ENCODE measurements at places on chromosomes 2 and 18.

DNA sequence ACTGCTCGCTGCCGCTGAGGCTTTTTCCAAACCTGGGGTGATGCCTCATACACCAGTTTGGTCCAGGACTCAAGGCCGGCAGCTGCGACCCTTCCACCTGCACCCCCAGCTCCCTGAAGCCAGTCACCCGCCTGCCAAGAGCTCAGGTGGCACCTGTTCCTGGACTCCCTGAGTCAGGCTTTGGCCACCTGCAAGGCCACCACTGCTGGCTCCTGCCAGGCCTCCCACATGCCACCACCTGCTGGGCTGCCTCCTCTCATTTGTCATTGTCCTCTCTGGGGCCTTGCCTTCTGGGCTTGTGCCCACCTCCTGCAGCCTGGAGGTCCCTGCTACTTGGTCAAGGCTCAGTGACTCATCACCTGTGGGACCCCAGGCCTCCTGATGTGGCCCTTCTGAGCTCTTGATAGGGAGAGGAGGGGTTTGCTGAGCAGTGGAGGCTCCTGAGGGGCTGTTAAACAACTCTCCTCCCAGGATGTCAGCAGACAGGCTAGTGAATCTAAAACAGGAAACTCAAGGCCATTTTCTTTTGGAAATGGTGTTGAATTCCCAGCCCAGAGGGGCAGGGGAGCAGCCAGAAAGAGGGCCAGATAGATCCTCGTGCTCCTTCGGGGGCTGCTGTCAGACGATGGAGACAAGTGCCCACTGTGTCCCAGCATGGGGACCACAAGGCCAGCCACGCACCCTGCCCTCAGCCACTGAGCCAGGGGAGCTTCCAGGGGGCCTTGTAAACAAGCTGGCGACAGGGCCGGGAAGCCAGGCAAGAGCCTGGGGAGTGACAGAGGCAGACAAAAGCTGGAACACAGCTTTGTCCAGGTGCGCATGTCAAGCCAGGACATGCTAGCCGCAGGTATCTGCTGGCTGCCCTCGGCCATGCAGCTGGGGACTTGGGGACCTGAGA lies 416.8 kb downstream of the LRATD1 start:
- no peak for DNase-seq

- DNase-seq, result peak; percentile 31
Measured at GRCh38 chr18:35106013-35106844, 65.0 kb downstream of the MAPRE2 start.

GRCh38 chr18:3008541-3008940 lies 4.4 kb downstream of the LPIN2 start:
- DNase-seq, result no peak

DNA sequence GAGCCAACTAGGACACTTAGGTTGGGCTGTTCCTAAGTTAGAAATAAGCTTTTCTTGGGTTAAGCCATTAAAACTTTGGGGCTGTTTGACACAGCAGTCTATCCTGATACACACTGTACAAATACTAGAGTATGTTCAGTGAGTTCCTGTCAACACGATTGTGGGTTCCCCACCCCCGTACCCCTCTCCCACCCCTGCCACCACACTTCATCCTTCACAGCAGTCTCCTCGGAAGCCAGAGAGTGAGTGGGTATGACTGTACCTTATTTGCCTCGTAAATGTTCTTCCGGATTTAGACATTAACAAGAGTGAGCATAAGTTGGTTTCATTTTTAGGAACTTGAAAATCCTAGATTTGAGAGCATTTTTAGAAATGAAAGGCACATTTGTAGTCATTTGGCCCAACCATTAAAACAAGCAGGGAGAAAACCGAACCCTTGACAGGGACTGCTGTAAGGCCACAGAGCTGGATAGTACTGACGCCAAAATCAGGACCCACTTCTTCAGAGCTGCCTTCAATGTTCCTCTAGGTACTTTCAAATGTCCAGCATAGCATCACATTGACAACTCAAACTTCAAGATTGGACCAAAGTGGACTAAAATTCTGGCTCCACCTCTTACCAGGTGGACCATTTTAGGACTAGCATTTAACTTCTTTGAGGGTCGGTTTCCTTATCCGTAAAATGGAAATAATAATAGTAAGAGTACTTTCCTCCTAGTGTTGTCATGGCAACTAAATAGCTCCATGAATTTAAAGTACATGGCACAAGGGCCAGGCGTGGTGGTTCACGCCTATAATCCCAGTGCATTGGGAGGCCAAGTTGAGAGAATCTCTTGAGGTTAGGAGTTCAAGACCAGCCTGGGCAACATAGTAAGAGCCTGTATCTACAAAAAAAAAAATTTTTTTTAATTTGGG lies 166.3 kb upstream of the SERTAD2 start:
- DNase-seq, result peak; percentile 72

GRCh38 chr2:217835931-217836891 lies 166.6 kb downstream of the TNS1 start:
- no peak for DNase-seq

DNA sequence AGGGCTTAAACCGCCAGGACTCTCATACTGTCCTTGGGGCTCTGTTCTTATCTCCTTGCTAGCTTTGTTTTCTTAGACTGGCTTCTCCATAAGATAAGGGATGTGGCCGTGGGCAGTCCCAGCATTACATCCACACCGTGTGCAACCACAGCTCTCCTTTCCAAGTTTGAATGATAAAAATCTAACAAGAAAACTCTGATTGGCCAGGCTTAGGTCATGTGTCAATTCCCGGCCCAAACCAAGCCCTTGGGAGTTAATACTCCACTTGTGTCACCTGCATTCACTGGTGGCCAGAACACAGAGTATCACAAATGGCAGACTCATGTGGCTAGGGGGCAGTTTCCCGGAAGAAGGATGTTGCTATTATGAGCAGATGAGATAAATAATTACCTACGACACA lies 43.2 kb upstream of the KDM3A start:
- DNase-seq, result no peak

- DNase-seq, result no peak
Measured at GRCh38 chr2:124804014-124804940, 779.2 kb downstream of the CNTNAP5 start.

GRCh38 chr2:125874564-125874963 lies 781.4 kb upstream of the GYPC start:
- DNase-seq, result no peak

DNA sequence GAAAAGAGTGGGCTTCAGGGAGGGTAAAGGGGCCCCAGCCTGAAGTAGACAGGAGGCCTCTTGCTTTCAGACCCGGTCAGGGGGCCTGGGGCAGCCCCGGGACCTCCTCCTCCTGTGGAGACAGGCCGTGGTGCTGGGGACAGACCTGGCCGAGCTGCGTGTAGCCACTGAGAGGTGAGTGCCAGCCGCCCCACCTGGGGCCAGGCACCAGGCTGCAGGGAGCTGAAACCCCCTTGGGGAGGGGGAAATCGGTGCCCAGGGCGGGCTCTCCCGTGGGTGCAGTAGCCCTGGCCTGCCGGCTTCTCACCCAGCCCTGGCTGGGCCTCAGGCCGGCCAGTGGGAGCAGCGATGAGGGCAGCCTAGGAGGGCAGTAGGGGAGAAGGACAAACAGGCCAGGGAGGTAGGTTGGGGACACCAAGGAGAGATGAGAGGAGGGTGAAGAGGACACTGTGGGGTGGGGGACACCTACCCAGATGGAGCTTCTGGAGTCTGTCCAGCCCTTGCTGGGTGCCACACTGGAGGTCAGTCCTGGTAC lies 24.0 kb downstream of the CROCC2 start:
- DNase-seq, result no peak

DNA sequence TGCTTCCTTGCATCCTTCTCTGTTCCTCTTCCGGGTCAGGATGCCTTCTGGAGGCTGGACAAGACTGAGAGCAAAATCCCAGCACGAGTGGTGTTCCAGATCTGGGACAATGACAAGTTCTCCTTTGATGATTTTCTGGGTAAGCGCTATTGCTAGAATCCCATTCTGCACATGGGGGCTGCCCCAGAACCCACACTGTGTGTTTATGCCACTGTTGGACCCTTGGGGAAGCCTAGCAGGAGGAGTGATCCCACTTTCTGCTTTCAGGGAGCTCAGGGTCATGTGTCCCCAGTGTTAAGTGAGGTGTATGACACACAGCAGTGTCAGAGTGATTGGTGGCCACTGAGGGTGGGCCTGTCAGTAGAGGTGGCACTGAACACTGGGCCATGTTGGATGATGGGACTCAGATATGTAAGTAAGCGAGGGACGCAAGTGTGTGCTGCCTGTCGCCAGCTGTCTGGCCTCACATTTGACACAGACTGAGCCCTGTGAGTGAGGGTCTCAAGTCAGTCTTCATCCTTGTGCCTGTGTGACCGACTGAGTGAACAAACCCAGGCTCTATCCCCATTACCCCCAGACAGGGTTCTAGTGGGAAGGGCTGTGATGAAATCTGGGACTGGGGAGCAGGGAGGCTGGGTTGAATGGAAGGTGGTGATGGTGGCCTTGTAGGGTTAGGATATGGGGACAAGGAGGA lies 220.9 kb downstream of the DYSF start:
- DNase-seq, result no peak

DNA sequence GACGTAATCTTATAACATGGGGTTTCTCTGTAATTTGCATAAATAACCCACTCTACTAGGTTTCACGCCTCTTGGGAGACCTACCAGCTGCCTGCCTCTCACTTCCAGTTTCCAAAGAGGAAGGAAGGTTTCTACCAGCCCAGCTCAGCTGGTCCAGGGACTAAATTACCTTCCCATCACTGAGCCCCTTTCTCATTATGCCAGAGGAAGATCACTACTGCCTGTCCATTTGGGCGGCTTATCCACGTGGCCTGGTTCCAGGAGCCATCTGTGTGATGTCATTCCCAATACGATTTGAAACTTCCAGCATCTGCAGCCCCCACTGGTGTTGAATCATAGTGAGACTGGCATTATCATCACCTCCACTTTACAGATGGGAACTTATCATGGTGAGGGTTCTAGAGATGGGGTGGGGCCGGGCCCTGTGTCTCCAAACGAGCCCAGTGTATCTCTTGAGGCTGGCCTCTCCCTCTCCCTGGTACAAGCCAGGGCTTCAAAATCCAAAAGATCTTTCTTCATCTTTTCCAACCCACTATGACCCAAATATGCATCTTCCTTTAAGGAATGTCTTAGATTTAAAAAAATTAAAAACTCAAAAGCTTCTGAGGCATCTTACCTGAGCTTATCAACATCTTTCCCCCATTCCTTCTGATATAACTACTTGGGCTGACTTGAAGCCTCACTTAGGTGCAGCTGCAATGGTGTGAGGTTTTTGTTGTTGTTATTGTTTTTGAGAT lies 140.8 kb downstream of the DDX1 start:
- no peak for DNase-seq

- no peak for DNase-seq
Measured at GRCh38 chr2:233449921-233450863, 95.9 kb downstream of the DGKD start.

DNA sequence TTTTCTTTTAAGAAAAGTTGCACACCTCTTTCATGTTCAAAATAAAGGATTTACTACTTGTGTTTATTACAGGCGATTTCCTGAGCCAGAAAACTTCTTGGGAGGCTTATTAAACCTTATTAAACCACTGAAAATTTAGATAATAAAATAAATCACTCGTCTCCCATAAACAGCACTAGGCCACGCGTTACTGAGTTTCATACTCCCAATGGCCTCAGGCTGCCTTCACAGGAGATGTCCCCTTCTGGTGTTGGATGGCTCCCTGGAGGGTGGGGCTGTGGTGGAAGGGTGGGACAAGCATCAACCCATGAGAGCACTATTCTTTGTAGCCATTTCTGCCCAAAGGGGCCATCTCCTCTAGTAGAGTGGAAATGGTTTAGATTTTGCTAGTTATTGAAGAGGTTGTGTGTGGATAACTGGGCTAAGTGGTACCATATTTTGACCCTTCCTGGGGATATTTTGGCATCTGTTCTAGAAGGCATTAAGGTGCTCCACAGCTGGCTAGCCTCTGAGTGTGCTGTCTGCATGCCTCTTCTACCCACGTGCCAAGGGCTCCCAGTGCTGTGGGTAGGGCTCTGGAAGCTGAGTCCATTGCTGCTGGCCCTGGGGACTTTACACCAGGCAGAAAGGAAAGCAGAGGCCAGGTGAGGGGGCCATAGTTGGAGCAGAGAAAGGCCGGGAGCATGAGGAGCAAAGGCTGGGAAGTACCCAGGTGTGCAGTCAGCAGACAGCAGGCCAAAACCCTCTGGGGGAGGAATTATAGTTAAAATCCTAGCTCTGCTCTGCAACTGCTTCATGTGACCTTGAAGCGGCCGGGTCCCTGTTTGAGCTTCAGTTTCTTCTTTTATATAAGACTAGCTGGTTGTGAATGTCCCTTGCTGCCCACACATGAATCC lies 121.7 kb upstream of the SMAD2 start:
- DNase-seq, result no peak

- DNase-seq, result no peak
Measured at GRCh38 chr2:100071335-100072043, 70.9 kb downstream of the AFF3 start.

GRCh38 chr2:177329064-177329463 lies 63.5 kb upstream of the AGPS start:
- DNase-seq, result no peak

DNA sequence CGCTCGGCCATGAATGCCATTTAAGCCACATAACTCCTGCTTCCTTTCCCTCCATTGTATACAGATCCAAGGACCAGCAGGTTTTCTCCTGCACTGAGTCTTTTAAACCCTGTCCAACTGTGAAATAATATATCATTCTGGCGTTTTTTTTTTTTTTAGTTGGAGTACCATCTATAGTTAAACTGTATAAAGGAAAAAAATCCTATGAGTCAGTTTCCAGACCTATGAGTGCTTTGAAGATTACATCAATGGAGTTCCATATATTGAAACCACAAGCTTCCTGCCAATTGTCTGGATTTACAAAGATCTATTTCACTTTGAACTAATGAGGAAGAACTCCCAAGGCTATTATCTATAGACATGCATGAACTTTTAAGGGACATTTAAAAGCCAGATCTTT lies 2.4 kb upstream of the MALT1 start:
- DNase-seq, result no peak

- DNase-seq, result no peak
Measured at GRCh38 chr2:241390301-241391206, 34.5 kb downstream of the FARP2 start.

DNA sequence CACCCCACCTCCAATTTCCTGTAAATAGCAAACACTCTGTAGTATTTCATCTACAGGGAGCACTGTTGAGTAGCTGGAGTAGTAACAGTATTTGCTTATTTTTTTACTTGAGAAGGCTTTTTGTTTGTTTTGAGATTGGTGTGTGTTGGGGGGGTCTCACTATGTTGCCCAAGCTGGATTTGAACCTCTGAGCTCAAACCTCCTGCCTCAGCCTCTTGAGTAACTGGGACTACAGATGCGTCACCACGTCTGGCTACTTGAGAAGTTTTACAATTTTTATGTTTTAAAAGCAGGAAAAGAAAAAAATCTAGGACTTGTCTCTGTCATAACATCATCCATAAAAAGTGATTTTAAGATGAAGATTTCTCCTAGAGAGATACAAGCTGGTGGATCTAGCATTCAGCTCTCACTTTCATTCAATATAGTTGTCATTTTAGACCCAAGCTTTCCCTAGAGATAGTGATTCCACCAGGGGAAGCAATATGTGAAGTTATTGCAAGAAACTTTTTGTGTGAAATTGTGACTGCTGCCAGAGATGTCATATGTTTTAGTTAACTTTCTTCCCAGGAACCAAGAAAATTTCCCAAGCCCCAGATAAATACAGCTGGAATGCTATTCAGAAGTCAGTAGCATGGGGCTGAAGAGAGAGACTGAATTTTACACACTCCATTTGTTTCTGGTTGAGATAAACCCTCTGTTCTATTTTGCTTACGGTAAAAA lies 60.2 kb upstream of the MAP4K3 start:
- no peak for DNase-seq
